GM23248 (cell line): ENCODE measurements at places on chromosomes 1 and 21.

DNA sequence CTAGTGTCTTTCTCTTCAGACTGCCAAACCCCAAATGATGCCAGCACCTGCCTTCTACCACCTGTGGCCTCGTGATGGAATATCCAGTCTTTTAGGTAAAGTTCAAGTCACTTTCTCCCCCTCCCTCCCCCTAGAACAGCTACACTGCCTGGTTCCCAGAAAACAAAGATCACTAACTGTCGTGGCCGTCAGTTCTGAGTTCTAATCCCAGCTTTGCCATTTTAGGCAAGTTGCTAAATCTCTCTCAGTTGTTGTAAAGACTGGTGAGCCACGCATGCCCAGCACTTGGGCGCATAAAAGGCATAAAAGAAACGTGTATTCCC is 648 bp upstream of the TRAPPC3 start:
- DNase-seq = no peak

- no peak for DNase-seq
These were observed 10.2 kb downstream of the YBX1 start for GRCh38 chr1:42692461-42692860.

GRCh38 chr1:17735793-17736192 is 19.3 kb upstream of the ACTL8 start:
- no peak for DNase-seq

GRCh38 chr1:8463144-8463927 is 145.4 kb downstream of the SLC45A1 start:
- peak; percentile 67 for DNase-seq

DNA sequence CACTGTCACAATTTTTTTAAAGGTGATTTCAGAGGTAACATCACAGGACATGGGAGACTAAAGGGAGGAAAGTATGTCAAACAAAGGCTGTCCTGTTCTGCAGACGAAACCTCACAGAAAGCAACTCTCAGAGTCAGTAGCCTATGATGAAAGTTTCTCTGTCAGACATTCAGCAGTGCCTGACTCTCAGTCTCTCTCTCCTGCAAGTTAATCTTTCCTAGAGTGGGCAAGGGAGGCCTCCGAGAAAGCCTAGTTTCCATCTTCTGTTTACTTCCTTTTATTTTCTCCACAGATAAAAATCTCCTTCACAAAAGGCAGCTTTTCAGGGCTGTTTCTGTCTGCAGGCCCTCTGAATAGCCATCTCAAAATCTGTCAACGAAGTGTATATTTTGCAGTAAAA is 24.9 kb upstream of the FMO2 start:
- DNase-seq = no peak

DNA sequence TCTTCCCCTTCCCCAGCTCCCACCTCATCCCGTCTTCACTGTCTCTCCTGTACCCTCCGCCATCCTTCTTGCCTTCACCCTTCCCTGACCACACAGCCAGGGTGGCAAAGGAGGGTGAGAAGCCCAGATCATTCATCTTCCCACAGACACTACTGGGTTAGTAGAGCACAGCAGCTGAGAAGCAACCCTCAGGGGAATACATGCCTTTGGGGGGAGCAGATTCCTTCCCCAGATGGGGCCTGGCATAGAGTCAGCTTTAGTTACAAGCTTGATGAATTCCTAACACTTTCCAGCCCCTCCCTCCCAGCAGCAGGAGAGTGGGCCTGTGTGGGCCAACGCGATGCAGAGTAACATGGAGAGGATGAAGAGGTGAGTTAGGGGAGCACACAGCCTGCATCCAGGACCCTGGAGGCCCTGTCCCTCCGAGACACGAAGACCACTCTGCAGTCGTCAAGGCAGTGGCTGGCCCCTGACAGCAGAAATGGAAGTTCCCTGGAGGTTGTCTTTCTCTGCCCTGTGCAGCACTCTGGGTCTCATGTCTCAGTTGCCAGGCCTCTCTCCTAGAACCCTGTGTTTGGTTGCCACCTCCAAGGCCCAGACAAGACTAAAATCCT is 8.8 kb upstream of the BTG2 start:
- no peak for DNase-seq

GRCh38 chr1:230400007-230400344 is 26.2 kb downstream of the PGBD5 start:
- DNase-seq = no peak

DNA sequence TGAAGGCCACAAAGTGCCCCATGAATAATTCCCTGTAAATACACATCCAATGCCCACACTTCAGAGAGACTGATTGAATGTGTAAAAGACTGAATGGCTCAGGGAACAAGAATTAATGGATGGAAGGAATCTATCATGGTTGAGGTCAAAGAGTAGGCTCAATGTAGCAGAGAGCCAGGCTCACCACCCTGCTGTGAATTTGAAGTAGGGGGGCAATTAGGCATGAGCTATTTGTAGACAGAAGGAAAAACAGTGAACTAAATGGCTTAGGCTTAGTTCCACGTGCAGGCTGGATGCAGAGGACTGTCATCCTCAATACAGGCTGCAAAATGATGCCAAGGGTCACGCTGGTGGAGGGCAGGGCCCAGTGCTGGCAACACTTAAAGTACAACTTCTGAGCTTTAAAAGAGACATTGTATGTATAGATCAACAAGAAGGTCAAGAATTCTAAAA is 22.9 kb upstream of the IGSF3 start:
- DNase-seq = no peak

GRCh38 chr1:230807561-230808280 is 60.5 kb downstream of the CAPN9 start:
- DNase-seq = no peak

- no peak for DNase-seq
These were observed 35.0 kb downstream of the UCK2 start for GRCh38 chr1:165862448-165862847.

GRCh38 chr1:215660259-215660658 is 93.2 kb downstream of the KCTD3 start:
- no peak for DNase-seq

- peak; percentile 43 for DNase-seq
These were observed 264.5 kb downstream of the MRPL39 start for GRCh38 chr21:25342816-25343215.

DNA sequence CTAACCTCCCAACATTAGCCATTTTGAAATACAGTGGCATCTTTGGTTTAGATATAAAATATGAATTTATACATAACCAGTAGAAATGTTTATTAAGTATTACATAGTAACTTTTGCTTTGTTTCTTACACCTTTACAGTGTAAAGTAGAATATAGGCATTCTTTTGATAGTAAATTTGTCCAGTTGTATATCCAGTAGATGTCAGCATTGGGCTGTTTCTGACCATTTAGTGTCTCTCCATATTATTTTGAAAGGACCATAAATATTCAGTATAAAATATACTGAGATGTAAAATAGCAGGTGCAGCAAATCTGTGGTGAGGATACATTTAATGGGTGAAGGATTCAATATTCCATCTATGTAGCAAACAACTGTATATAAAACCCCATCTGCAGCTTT is 115.8 kb upstream of the ZRANB2 start:
- DNase-seq = peak; percentile 55

GRCh38 chr1:161020509-161021164 is at the start of gene F11R:
TSS of gene F11R (minus strand) at chr1:161021152. CDS start at chr1:161021073, 79 bp downstream.
- peak; percentile 45 for DNase-seq

DNA sequence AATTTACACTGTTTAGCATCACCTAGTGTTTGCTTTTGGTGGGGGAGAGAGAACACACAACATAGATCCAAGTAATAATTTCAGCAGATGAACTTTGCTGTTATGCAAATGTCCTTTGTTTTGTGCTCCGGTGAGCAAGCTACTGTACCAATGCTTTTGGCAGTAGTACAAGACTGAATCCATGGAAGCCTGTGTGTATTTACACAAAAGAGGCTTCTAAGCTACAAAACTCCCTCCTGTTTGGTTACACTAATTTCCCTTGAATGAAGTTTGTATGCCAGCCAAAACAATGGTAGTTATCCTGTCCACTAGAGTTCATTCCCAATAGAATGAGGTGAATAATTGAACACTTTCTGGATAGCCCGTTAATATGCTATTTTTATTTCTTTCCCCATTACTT is 320.5 kb downstream of the KCTD3 start:
- DNase-seq = no peak

- DNase-seq = peak; percentile 63
These were observed 33.4 kb downstream of the TMCC2 start for GRCh38 chr1:205260948-205261732.

- peak; percentile 20 for DNase-seq
These were observed at the start of gene CAPN8 for GRCh38 chr1:223665592-223666312. TSS of gene CAPN8 (minus strand) at chr1:223665701. CDS start at chr1:223665646, 55 bp downstream.

DNA sequence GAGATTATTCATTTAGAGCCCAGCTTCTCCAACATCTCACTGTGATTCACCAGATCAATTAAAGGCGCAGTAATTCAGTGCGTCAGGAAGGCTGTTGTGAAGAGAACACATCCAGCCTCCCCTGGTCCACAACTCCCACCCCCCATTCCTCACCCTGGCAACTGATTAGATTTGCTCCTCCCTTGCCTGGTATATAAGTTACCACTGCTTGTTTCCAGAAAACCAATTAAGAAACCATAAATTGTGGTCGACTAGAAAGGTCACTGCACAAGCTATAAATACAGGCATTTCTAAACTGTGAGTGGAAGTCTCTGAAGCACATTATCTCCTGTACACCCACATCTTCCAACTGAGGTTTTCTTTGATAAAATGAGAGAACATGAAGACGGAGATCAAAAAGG is 41.9 kb downstream of the FAM163A start:
- DNase-seq = peak; percentile 17

GRCh38 chr1:59976194-59977074 is 49.9 kb upstream of the CYP2J2 start:
- peak; percentile 71 for DNase-seq

DNA sequence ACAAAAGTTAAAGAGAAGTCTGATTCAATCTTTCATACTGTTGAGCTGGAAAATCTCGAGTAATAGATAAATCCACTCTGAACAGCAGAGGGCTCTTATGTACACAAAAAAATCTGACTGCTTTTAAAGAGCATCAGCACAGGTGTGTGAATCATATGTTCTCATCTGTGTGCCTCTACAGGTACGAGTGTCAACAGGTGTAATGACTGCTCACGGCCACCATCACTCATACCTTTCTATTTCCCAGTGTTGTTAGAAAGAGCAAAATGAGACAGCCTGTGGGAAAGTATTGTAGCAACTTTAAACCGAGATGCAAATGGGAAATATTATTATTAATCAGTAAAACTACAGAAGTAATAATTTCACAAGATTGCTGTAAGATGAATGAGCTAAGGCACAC is 49.0 kb upstream of the SCAF4 start:
- DNase-seq = no peak

GRCh38 chr1:228313536-228314277 is 92.9 kb downstream of the TRIM11 start:
- no peak for DNase-seq

DNA sequence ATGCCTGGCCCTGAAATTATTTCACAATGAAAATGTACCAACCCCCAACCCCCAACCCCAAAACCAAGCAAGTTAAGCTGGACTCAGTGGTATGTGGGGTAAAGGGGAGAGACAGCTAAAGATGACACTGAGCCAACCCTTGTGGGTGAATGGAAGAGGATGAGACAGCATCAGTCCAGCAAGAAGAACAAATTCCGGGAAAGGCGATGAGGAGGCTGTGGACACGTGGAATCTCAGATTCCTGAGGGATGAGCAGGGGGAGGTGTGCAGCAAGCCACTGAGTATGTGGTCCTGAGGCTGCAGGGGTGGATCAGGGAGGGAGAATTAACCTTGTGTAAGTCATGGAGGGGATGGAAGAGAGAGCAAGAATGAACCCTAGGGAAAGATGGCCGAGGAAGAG is 14.4 kb upstream of the ZNF362 start:
- DNase-seq = peak; percentile 18

DNA sequence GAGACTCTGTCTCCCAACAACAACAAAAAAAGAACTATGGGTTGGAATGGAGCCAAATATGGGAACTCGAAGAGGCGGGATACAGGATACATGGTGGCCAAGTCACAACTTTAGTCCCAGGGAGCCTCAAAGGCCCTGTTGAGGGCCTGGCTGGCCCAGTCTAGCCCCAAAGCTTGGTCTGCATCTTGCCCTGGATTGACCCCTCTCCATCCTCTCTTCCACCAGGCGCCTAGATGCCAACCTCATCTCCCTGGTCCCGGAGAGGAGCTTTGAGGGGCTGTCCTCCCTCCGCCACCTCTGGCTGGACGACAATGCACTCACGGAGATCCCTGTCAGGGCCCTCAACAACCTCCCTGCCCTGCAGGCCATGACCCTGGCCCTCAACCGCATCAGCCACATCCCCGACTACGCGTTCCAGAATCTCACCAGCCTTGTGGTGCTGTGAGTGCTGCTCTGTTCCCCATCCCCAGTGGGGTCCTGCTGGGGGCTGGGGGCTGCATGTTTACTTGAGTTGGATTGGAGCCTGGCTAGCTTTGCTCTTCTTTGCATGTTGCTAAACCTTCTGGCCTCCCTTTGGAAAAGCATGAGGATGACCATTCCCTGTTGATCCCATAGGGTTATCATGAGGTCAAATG is 65.5 kb downstream of the UBE2T start:
- no peak for DNase-seq

GRCh38 chr1:224149709-224150108 is 33.3 kb upstream of the DEGS1 start:
- DNase-seq = no peak

DNA sequence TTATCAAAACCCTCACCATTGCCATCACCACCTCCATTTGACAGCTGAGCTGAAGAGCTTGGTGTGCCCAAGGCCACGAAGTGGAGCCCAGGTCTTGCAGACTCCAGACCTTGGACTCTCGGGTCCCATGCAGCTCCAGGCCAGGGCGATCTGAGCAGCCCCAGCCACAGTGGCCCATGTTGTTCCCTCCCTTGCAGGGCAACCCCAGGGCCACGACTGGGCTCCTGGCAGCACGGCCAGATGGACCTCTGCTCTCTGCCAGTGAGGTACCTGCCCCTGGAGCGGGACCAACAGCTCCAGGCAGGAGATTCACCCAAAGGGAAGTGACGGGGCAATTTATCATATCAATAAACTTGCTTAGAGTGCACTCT is 182.7 kb upstream of the VAMP3 start:
- no peak for DNase-seq

GRCh38 chr1:195934817-195935553 is 673.3 kb downstream of the KCNT2 start:
- no peak for DNase-seq

DNA sequence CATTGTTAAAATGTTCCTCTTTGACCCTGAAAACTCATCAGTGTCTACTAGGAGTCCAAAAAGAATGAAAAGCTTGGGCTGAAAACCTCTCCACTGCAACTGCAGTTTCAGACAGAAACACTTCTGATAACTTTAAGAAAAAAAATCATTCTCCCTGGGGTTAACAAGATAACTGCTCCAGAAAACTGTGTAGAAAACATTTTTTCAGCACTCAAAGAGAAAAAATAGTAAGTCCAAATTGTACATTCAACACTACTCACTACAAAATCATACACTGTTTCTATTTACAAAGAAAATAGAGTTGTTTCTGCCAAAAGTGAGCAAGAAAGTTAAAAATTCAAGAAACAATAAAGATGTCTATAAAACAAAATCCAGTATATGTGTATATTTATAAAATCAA is 157.8 kb downstream of the RERE start:
- no peak for DNase-seq

DNA sequence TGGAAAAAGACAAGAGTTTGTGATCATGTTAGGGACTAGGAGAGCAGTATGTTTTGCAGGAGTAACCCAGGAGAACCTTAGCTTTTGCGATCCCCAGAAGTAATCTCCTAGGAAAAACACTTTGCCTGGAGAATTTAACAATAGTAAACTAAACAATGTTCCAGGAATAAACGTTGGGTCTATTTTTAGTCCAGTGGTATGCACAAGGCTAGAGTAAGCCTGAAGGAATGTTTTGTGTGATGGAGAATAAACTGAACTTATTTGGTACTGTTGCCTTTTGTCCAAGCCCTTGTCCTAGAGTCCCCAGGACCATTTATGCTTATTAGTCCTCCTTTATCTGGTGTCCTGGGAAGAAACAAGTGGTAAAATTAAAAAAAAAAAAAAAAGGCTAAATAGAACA is 28.7 kb upstream of the RGS5 start:
- peak; percentile 69 for DNase-seq
